ENCODE measurements at places on chromosomes 3 and 15.
A peak's percentile ranks its signal among the peaks of the same experiment; 100 is the strongest.

- DNase-seq, result no peak
Observed at GRCh38 chr3:51966486-51966885, 768 bp downstream of the PCBP4 start.

DNA sequence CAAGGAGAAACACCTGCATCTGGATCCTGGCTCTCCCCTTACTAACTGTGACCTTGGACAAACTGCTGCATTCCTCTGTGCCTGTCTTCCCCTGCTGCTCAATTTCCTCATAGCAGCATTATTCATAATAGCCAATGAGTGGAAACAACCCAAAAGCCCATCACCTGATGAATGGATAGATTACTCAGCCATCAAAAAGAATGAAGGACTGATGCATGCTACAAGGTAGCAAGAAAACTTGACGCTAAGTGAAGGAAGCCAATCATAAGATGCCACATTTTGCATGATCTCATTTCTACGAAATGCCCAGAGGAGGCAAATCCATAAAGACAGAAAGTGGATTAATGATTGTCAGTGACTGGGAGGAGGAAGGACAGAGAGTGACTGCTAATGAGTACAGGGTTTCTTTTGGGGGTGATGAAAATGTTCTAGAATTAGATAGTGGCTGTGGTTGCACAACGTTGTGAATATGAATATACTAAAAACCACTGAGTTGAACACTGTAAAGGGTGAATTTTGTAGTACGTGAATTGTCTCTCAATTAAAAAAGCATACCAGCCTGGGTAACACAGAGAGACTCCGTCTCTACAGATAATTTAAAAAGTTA, 11.2 kb downstream of the IGDCC4 start:
- no peak for DNase-seq

DNA sequence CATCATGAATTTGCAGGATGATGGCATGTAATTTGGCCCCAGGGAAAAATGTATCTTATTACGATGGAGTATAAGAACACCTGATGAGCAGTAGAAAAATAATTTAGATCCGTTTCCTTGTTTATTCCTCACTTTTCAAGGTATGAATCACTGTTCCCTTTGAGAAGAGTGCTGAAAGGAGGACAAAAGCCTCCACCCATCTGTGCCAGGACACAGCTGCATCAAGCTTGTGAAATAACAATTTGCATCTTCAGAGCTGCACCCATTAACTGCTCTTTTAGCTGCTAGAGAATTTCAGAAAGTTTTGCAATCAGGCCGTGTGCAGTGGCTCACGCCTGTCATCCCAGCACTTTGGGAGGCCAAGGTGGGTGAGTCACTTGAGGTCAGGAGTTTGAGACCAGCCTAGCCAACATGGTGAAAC, 9.6 kb downstream of the CLDND1 start:
- no peak for DNase-seq

DNA sequence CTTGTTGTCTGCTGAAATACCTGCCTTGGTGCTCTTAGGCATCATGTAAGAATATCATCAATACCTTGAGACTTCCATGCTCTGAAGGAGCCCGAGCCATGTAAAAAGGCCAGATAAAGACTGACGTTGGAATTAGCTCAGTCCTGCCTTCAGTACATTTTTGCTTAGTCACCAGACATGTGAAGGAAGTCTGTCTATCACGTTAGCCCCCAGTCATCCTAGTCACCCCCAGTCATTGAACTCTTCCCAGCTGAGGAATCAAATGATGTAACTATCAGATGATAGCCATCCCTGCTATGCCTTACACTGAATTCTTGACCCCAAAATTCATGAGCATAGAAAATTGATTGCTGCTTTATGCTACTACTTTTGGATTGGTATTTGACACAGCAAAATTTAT, 351.2 kb upstream of the SGO1 start:
- DNase-seq, result no peak

DNA sequence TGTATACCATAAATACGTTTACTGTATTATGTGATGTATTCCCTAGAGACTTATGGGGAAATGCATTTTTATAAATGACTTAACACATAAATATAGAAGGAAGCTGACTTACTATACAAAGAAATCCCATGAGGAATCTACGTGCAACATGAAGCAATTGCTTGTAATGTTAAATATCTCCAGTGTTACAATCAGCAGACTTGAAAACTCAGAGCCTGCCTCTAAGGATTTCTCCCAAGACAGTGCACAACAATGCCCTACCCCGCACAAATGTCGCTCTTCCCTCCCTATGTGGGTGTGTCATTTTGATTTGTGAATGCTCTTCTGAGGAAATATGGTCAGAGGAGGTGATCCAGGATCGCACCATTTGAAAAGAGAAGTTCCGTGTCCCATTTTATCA, 629.0 kb downstream of the NR2F2 start:
- no peak for DNase-seq

GRCh38 chr3:17518189-17519059, 224.0 kb downstream of the TBC1D5 start:
- DNase-seq, result no peak

DNA sequence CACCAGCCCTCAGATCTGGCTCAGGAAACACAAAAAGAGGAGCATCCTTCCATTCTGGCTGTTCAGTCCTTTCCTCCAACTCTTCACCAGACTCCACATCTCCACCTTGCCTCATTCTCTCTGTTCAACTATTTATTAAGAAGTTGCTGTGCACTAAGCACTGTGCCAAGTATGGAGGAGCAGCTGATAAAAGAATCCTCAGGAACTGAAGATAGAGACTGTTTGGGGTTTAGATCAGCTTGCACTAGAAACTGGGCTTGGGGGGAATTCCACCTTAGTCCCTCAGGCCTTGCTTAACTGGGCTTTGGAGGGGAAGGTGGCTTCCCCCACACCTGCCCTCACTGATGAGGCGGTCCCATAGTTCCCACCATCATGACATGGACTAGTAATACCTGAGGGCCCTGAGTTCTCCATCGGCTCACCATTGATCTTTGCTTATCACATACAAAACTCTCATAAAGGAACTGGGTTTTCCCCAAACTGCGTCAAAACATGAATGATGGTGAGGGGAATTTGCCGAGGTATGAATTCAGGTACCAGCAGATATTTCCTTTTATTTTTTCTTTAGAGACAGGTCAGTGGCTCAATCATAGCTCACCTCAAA, 1.7 kb upstream of the CCR8 start:
- DNase-seq, result no peak

- DNase-seq, result no peak
Observed at GRCh38 chr3:134313847-134314587, 60.2 kb downstream of the AMOTL2 start.

- no peak for DNase-seq
Observed at GRCh38 chr15:66389098-66389858, 2.6 kb downstream of the MAP2K1 start.

- no peak for DNase-seq
Observed at GRCh38 chr3:58471025-58471887, 20.6 kb upstream of the KCTD6 start.

GRCh38 chr3:172312001-172312400, 136.3 kb downstream of the GHSR start:
- DNase-seq, result no peak

GRCh38 chr15:91271565-91272153, 171.6 kb downstream of the SV2B start:
- DNase-seq, result peak; percentile 26

DNA sequence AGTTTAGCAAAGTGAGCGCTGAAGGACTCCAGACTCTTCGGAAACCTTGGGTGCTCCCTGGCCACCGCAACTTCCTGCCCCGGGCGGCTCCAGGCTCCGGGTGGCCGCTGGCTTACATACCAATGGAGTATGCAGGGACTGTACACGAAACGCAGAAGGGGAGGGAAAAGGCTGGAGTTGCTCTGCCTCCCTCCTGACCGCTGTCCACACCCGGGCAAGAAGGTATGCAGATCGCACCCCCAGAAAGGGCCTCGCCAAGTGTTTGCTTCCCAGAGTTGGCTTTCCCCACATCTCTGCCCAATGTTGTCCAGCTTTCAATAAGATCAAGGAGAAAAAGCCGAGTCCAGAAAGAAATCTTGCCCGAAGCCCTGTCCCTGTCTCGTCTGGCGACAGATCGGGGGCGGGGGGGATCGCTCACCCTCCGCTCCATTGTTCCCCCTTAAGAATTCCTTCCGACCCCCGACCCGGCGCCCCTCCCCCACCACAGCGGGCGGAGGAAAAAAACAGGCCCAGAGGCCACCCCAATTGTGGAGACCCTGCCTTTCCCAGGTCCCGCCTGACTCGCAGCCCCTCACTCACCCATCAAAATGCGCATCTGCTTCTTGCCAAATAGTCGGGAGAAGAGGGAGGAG, 533 bp downstream of the ARF4 start:
- DNase-seq, result no peak

- no peak for DNase-seq
Observed at GRCh38 chr15:67510597-67511190, 10.2 kb upstream of the C15orf61 start.

DNA sequence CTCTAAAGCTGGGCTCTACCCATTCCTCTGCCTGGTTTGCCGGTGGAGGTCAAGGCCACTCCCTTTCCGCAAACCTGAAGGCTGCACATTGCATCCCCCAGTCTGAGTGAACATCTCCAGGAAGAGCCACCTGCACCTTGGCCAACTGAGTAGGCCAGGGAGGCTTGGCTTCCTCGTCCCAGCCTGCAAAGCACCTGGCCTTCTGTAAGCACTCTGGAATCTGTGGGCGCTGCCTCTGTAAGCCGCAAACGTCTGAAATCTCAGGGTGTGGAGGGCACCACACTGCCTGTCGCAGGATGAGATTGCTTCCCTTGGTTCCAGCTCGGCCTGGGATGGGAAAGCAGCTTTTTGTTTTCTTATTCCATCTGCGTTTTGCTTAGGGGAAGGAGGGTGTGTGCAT, 81.3 kb downstream of the SEC22A start:
- DNase-seq, result no peak

DNA sequence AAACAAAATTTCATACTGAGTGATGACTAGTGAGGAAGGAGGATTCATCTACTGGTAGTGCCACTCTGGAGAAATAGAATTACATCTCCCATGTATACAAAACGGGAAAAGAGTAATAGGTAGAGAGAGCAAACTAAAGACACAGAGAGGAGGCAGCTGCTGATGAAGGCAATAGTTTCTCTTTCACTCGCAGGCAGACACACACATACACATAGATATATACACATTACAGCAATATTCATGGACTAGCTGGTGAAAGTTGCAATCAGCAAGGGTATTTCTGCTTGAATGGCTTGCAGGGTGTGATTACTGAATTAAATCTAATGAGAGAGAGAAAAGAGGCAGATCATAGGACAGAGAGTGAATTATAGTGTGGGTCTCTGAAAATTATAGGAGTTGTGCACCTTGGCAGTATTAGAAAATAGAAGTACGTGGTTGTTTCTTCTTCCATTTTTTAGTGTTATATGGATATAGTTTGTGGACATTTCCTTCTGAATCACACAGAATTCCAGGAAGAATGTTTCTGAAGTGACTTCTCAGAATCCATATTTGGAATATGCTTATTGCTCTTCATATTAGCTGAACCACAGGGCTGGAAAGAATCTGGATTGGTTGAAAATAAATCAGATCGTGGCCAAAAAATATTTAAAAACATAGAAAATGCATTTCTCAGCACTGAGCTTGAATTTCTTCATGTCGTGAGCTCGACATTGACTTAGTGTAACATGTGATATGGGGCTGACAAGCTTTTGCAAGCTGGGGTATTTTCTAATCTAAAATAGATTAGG, 991.2 kb downstream of the TUSC7 start:
- DNase-seq, result no peak

DNA sequence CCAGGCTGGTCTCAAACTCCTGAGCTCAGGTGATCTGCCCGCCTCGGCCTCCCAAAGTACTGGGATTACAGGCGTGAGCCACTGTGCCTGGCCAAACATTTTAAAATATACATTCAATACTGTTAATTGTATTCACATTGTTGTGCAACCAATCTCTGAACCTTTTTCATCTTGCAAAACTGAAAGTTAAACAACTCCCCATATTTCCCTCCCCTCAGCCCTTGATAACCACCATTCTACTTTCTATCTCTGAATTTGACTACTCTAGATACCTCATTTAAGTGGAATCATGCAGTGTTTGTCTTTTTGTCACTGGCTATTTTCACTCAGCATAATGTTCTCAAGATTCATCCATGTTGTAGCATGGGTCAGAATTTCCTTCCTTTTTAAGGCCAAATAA, 30.0 kb downstream of the HMCES start:
- no peak for DNase-seq

DNA sequence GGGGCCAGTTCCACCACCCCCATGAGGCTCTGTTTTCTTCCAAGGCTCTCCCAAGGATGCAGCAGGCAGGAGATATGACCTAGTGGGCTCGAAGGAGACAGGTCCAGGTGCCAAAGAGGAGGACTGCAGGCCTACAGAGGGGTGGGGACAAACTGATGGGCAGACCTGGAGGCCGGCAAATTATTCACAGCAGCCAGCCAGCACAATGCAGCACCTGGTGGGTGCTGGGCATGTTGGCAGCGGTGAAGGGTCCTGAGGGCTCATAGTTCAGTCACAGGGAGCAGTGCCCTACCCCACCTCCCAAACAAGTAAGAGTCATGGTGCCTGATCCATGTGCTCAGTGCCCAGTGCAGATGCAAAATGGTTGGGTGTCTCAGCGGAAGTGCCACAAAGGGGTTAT, 171.7 kb downstream of the ABHD5 start:
- no peak for DNase-seq

DNA sequence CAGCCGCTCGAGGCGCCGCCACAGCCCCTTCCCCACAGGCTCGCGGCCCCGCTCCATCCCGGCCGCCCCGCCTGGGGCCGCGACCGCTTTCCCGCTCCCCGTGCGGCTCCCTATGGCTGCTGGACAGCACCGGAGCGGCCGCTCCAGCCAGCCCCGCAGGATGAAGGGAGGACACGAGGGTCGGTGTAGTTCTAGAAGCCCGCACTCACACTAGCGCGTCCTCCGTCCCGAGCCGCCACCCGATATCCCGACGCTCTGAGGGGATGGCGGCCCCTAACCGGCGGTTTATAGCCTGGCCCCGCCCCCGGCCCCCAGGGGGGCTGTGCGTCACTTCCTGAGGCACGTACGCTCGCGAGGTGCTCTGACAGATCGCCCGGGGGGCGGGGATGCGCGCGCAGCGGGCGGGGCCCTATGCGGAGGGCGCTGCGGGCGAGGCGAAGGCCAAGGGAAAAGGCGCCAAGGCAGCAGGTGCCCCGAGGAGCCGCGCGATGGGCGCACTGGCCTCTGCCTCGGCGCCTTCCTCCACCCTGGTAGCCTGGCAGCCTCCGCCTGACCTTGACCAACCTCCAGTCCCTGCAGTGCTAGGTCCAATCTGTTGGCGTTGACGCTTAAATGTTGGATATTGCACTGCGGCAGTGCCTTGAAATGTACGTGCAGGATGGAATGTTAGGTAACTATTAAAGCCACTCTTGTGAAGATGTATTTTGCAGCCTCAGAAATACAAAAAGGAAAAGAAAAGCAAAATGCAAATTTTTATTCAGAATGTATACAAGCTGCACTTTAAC, at the start of gene TFRC:
TFRC (minus strand) TSS at position 257 of the 785 bp plus-strand sequence. CDS start 4,991 bp downstream, outside the sequence.
- peak; percentile 92 for DNase-seq

Measured in stimulated activated CD4-positive, alpha-beta T cell treated with anti-CD3 and anti-CD28 coated beads, Interleukin-1b, Interleukin-23, amount 100 ng/mL, for 1 hour (primary cell).